NCI-H460 (cell line): ENCODE measurements at places on chromosomes 6 and 20.

DNA sequence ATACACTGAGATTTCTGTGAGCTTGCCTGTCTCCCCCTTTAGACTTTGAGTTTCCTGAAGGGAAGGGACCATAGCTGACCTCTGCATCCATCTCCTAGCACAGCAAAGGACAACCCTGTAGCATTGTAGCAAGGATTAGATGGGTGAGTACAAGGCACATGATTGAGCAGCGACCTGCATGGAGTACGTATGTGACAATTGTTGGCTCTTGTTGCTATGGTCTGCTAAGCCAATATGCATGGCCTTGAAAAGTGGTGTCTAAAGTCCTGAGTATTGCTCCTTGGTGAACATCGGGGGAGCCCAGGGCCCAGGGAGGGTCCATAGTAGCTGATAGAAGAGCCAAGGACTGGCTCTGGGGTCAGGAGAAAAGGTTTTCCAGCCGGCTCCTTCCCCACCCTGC, 365.0 kb upstream of the CHD6 start:
- no peak for DNase-seq

DNA sequence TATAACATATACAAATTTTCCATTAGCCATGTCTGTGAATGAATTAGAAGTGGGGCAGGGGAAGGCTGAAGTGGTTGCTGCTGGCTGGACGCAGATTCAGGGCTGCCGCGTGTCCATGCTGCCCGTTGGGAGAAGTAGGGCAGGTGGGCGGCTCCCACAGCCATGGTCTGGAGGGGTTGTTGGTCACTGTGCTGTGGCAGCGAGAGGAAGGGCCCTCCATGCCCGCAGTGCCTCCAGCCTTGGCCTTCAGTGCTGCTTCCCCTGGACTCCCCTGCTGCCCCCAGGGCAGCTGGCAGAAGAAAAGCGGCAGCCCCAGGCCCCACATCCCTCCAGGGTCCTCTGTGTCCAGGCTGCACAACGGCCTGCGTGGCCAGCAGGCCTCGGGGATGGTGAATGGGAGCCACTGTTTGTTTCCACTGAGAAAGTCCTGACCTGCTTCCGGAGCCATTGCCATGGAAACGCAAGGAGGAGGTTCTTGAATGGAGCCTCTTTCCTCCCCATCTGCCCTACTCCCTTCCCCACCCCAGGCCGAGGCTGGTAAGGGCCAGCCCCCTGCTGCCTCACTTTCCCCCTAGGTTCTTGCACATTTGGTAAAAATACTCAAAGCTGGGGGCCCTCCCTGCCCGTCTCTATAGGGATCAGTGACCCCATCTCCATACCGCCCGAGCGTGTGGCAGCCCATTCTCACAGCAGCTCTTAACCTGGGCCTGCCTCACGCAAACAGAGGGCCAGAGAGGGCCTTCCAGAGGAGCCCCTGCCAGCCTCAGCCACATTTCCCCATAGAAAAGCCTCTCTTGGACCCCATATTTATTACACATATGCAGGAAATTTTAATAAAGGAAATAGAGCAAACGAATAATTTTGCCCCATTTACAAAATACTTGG, 113.3 kb downstream of the SASH1 start:
- DNase-seq: no peak

DNA sequence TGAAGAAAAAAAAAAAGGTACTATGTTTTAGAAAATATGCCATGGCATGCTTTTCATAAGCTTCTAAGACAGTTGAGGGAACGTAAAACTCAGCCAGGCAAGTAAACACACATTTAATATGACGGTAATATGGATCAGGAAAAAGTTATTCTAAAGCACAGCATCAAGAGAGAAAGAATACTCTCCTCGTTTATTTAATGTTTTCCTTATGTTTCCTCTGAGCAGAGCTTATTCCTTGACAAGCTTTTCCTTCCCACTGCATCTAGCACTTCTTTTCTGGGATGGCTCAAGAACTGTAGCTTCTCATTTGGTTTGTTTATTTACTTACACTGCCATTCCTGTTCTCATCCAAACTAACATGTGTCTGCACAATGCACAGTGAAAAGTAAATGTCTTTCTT, 2.7 kb upstream of the RSPO3 start:
- DNase-seq: no peak

DNA sequence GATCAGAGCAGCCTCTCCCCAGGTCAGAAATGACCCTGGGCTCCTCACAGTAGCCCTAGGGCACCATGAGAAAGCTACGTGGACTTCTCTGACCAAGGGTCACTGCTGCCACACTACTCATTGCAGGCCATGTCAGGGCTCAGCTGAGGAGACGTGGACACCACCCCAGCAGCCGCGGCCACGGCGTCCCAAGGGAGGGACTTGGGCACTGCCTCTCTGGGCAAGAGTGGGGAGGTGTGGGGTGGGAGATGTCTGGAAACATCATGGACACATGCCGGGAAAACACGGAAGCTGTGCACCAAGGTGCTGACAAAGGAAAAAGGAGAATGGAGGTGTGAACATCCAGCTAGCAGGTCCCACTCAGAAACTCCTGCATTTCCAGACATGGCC, 9.0 kb downstream of the GMEB2 start:
- no peak for DNase-seq

- no peak for DNase-seq
Observed at GRCh38 chr6:108425428-108425827, 130.6 kb downstream of the AFG1L start.

DNA sequence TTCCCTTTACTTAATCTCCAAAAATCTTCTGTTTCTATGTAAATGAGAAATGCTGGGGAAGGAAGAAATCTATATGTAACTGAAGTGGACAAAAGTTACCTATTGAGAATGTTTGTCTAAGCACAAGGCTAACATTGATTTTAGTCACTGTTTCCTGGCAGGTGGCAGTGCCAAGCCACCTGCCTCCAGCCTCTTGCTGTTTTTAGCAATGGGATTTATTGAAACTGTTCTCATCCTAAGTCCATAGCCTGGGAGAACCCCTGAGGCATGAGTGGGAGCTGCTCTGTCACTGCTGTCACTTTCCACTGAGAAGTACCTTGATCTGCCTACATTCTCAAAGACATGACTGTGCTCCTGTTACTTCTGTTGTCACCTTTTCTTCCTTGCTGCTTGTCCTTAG, 14.7 kb downstream of the ENPP3 start:
- no peak for DNase-seq

GRCh38 chr20:57665589-57665971, 44.2 kb downstream of the PMEPA1 start:
- no peak for DNase-seq

DNA sequence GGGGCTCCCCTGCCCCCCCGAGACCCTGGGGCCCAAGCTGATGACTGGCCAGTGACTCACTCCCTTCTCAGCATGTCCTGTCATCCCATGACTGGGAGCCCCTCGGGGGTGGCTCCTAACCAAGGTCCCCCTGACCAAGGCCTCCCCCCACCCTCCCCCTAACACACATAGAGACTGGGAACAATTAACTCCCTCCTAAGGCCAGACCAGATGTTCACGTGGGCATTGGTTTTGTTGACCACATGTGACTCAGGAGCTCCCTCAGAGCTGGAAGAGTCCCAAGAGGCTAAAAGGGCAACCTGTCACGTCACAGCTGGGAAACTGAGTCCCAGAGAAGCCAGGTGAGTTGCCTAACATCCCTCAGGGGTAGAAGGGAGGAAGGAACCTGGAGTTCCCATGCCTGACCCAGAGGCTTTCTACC, 10.6 kb upstream of the CCN5 start:
- DNase-seq: no peak

DNA sequence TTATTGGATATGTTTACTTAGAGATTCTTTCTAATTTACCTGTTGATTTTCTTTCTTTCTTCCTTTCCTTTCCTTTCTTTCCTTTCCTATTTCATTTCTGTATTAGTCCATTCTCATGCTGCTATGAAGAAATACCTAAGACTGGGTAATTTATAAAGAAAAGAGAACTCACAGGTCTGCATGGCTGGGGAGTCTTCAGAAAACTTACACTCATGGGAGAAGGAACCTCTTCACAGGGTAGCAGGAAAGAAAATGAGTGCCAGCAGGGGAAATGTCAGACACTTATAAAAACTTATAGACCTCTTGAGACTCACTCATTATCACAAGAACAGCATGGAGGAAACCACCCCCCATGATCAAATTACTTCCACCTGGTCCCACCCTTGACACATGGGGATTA, 40.8 kb downstream of the HDAC2 start:
- DNase-seq: no peak

DNA sequence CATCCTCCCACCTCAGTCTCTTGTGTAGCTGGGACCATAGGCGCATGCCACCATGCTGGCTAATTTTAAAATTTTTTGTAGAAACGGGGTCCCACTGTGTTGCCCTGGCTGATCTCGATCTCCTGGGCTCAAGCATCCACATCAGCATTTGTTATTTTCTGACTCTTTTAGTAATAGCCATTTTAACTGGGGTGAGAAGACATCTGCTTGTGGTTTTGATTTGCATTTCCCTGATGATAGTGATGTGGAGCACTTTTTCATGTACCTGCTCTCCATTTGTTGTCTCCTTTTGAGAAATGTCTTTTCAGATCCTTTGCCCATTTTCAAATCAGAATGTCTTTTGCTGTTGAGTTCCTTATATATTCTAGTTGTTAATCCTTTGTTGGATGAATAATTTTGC, 22.2 kb upstream of the TULP4 start:
- DNase-seq: no peak

- DNase-seq: no peak
Observed at GRCh38 chr6:111503194-111503593, 20.2 kb upstream of the REV3L start.

DNA sequence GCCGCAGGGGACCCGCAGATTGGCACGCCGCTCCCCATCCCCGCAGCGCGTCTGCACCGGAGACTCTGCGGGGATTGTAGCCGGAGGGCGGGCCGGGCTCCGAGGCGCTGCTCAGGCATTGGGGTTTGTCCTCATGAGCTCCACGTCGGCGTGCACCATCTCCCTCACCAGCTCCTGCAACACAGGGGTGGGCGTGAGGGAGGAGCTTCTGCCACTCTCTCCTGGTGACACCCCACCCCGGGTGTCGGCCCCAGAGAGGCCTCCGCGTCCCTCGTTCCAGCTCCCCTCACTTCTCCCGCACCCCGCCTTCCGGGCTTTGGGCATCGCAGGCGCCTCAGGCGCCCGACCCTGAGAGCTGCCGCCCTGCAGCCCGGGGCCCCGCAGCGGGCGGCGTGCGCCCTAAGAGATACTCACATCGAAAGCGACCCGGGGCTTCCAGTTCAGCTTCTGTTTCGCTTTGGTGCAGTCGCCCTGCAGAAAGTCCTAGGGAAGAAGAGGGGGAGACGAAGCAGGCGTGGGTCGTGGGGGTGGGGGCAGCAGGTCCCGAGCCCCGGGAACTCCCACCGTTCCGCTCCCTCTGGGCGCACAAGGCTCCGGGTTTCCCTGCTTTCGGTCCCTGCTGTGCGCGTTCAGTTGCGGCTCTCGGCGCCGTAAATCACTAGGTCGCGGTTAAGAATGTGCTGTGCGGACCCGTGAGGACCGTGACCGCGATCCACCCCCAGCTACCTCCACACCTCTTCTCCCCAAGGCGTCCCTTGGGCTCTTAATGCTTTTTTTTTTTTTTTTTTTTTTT, 14.5 kb downstream of the FOXC1 start:
- no peak for DNase-seq

GRCh38 chr6:5088780-5089179, 3.6 kb downstream of the PPP1R3G start:
- DNase-seq: no peak

- DNase-seq: no peak
Observed at GRCh38 chr6:62367601-62368000, 81.6 kb upstream of the KHDRBS2 start.

- DNase-seq: no peak
Observed at GRCh38 chr6:8277769-8278168, 157.6 kb downstream of the SLC35B3 start.
